Thymus (tissue), 14 donors: ENCODE measurements at places on chromosomes 16 and 17. TPM values are rescaled to one million over a fixed set of nuclear protein-coding genes. Genes with fewer than 3 reads are reported as not detected.

Gene NAGS
- polyA plus RNA-seq: 1.6 TPM

Gene TEX19
- 0.02 TPM for polyA plus RNA-seq

Gene TBX21
- polyA plus RNA-seq: 1.6 TPM

Gene HNF1B
- 0.30 TPM for polyA plus RNA-seq

Gene KRT32
- 2.2 TPM for polyA plus RNA-seq

Gene NPTX1
- 1.0 TPM for polyA plus RNA-seq

Gene RND2
- 0.41 TPM for polyA plus RNA-seq

Gene DNAI2
- polyA plus RNA-seq: 0.78 TPM

Gene TRPV2
- 39.8 TPM for polyA plus RNA-seq

Gene MAPT
- 0.84 TPM for polyA plus RNA-seq

Gene FSCN2
- 0.87 TPM for polyA plus RNA-seq

Gene KRT31
- 6.4 TPM for polyA plus RNA-seq

Gene CCL1
- 6.2 TPM for polyA plus RNA-seq

Gene LITAF
- polyA plus RNA-seq: 95.0 TPM

Gene RNU2-1
- not detected for polyA plus RNA-seq

Gene EPX
- 1.3 TPM for polyA plus RNA-seq

Gene PRKCB
- 21.9 TPM for polyA plus RNA-seq

Gene NHERF2
- polyA plus RNA-seq: 23.4 TPM

Gene PLXDC1
- 66.4 TPM for polyA plus RNA-seq

Gene SLC35B1
- polyA plus RNA-seq: 50.0 TPM

Gene TPSD1
- polyA plus RNA-seq: 1.1 TPM

Gene GPRC5B
- polyA plus RNA-seq: 7.8 TPM

Gene CCP110
- 8.6 TPM for polyA plus RNA-seq

Gene KCNH4
- polyA plus RNA-seq: 0.09 TPM

Gene CES5A
- polyA plus RNA-seq: 1.1 TPM

Gene PLCD3
- polyA plus RNA-seq: 9.1 TPM

Gene PARD6A
- polyA plus RNA-seq: 5.9 TPM

Gene CD300E
- 4.0 TPM for polyA plus RNA-seq

Gene UMOD
- polyA plus RNA-seq: 0.84 TPM

Gene SMIM36
- not detected for polyA plus RNA-seq

Gene TCAP
- polyA plus RNA-seq: 1.7 TPM

Gene GGT6
- polyA plus RNA-seq: 3.7 TPM

Gene KRTAP3-2
- polyA plus RNA-seq: 0.09 TPM

Gene CDYL2
- polyA plus RNA-seq: 2.0 TPM

Gene TM4SF5
- polyA plus RNA-seq: 0.14 TPM

Gene CHST5
- 0.11 TPM for polyA plus RNA-seq

Gene TNP2
- polyA plus RNA-seq: not detected
